ENCODE measurements at places on chromosomes 7 and 10. TPM values are rescaled to one million over a fixed set of nuclear protein-coding genes. Genes with fewer than 3 reads are reported as not detected.
A peak's percentile ranks its signal among the peaks of the same experiment; 100 is the strongest.

The CFAP43 gene
- 0.75 TPM for total RNA-seq

The PIP gene
- total RNA-seq = 64.4 TPM

The SPDYE2 gene
- not detected for total RNA-seq

The MYL10 gene
- not detected for total RNA-seq

The PALD1 gene
- total RNA-seq = 6.1 TPM

The OGDHL gene
- not detected for total RNA-seq

GRCh38 chr7:159306012-159306411 is 161.3 kb upstream of the VIPR2 start:
- no peak for DNase-seq

- no peak for DNase-seq
Measured at GRCh38 chr7:152476551-152476950, 40.7 kb upstream of the KMT2C start.

DNA sequence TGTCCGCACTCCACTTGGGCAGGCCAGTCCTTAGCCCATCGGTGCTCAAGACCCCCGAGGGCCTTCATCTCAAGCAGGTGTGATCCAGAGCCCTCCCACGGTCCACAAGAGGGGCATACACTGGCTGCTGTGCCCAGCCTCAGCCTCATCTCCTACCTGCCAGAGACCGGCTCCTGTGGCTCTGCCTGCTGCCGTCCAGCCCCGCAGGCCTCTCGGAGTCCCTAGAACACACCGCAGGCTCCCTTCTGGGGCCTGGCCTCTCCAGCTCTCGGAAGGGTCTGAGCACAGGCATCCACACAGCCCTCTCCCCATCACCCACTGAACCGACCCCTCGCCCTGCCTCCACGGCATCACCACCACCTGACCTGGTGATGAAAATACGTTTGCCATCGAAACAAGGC is 147.4 kb downstream of the PRKAG2 start:
- DNase-seq = no peak

GRCh38 chr7:129083525-129083924 is 28.6 kb upstream of the TNPO3 start:
- no peak for DNase-seq

- DNase-seq = peak; percentile 87
Measured at GRCh38 chr7:4883372-4884144, at the start of gene RADIL. Gene RADIL (minus strand): TSS chr7:4883716. CDS start chr7:4878139, 5,577 bp downstream.

DNA sequence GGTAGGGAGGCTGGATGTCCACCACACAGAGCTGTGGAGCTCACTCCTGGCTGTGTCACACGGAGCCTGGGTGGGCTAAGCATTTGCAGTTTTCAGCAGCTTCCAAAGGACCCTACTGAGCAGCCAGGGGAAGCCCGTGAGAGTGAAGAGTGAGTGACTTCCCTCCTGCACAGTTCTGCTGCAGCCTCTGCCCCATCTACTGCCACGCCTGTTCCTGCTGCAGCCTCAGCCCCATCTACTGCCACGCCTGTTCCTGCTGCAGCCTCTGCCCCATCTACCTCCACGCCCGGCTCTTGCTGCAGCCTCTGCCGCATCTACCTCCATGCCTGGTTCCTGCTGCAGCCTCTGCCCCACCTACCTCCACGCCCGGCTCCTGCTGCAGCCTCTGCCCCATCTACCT is 12.2 kb downstream of the ADAM8 start:
- DNase-seq = no peak

- no peak for DNase-seq
Measured at GRCh38 chr7:29249383-29249750, 54.8 kb downstream of the CHN2 start.

- DNase-seq = no peak
Measured at GRCh38 chr10:7410301-7410861, 453 bp downstream of the SFMBT2 start.

- no peak for DNase-seq
Measured at GRCh38 chr7:40571796-40572195, 437.0 kb downstream of the SUGCT start.

- DNase-seq = no peak
Measured at GRCh38 chr7:117066668-117067067, 113.4 kb downstream of the ST7 start.

- no peak for DNase-seq
Measured at GRCh38 chr10:2214092-2214491, 476.8 kb upstream of the ADARB2 start.

DNA sequence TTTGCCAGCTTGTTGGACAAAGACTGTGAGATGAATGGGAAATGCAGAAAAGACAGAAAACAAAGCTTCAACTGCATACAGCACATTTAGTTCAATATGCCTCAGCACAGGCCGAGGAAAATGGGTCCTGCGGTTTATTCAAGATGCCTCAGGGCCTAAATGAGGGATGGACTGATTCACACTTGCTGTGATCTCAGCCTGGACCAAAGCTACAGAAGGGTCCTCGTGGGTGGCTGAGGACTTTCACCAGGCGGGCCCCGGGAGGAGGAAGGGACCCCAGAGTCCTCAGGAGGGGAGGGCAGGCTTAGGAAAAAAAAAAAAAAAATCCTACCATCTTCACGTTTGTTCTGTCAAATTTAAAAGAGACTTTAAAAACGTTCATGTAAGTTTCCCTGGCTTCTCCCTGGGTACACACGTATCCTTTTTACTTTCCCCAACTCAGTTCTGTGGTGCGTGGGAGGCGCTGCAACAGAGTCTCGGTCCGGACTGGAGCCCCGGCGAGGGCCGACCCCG is 624 bp upstream of the ZNF783 start:
- DNase-seq = no peak

- DNase-seq = no peak
Measured at GRCh38 chr7:49279891-49280290, 355.5 kb downstream of the CDC14C start.

DNA sequence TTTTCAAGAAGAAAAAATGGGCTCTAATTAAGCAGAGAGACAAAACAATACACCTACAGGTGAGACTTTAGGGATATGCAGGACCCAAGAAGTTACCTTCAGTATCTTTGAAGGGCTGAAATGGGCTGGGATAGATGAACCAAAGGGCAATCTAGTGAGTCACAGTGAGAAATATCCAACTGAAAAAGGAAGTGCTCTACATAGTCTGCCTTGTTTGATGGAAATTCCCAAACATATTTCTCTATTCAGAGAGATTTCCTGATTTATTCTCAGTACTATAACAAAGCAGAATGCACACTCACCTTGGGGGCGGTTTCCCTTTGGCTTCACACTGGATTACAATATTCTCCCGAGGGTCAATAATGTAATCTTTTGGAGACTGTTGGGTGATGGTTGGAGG is 104.1 kb upstream of the LAMB4 start:
- no peak for DNase-seq

Data from lower leg skin (tissue), 4 donors.